Suprapubic skin (tissue), 4 donors: ENCODE measurements at places on chromosomes 3 and 15. TPM values are rescaled to one million over a fixed set of nuclear protein-coding genes. Genes with fewer than 3 reads are reported as not detected.
A peak's percentile ranks its signal among the peaks of the same experiment; 100 is the strongest.

PROS1 gene
- 26.0 TPM for total RNA-seq

TRPM7 gene
- total RNA-seq = 36.8 TPM

PLSCR1 gene
- total RNA-seq = 16.6 TPM

ARNT2 gene
- total RNA-seq = 1.8 TPM

ARL6IP5 gene
- 58.6 TPM for total RNA-seq

GRCh38 chr3:99681512-99681911, 43.1 kb downstream of the COL8A1 start:
- DNase-seq = no peak

- DNase-seq = no peak
Measured at GRCh38 chr3:44795197-44795596, 33.6 kb downstream of the KIF15 start.

DNA sequence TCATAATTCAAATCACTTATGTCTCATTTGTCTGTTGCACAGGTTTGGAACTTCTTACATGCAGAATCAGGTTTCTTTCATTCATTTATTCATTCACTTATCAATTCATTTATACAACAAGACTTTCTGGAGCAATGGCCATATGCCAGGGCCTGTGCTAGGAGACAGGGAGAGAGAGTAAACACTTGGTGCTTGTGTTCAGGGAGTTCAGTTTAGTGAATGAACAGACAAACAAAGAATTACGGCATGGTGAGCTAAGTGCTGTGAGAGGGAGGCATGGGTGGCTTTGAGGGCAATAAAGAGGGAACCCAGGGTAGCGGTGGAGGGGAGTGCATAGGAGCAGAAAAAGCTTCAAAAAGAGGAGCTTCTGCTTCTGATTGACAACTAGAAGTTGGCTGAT, 8.5 kb upstream of the IREB2 start:
- DNase-seq = no peak

DNA sequence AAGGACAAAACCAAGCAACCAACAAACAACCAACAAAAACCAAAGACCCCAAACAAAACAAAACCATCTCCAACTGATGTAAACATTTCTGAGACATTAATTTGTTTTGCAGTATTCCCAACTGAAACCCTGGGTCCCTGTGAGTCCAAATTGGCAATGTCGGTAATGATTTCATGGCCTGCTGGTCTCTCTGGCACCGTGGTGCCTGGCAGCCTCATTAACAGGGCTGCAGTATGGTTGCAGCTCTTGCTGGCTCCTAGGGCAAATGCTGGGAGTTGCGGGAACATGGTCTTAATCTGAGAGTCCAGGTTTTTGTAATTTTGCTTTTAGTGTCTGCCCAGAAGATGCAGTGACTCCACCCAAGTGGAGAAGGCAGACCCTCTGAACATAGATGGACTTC, 128.3 kb downstream of the SV2B start:
- no peak for DNase-seq

DNA sequence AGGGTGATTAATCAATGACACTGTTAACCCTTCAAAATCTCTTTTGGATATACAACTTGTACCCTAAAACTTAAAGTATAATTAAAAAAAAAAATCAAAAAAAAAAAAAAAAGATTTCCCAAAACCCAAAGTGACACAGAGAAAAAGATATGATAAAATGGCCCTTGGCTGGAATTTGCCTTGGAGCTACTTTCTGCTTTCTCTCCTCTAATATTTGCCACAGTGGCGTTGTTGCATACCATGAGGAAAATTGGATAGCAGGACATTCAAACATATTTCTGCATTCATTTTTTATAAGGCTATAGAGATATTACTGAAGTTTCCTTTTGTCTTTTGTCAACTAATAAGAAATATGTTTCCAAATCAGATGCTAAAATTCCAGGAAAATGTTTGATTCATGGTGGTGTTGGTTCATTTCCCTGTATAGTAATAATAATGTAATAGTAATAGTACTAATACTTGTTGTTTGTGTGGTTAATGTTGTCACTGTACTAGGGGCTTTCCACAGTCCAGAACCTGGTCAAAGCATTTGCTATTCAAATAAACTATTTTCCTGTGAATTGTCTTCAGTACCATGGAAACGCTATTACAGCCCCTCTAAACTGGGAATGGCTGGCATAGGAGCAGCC, 441.3 kb upstream of the THBS1 start:
- no peak for DNase-seq

DNA sequence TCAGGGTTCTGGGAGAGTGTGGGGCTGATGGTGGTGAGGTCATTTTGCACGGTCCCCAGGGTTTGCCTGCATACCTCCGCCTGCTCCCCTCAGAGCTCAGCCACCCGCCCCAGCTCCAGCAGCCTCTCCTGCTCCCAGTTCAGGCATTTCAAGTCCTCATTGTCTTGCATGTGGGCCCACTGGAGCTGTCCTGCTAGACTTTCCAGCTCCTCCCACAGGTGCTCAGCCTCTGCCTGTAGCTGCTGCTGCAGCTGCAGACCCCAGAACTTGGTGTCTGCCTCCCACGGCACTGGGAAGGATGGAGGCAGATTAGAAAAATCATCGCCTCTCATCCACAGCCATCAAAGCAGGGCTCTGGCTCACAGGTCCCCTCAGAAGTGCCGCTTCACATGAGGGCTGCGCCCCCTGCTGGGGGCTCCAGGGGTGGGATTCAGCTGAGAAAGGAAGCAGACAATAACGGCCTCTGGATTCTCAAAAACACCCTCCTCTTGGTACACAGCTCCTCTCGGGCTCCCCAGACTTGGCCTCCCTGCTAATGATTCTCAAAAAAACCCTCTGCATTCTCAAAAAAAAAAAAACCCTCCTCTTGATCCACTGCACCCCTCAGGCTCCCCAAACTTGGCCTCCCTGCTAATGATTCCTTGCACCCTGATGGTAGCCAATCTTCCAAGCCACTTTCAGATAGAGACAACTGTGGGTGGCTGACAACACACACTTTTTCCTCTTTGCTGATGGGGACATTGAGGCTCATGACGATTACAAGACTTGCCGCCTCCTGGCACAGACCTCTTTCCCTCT, 89.3 kb upstream of the C2CD4B start:
- peak; percentile 72 for DNase-seq

DNA sequence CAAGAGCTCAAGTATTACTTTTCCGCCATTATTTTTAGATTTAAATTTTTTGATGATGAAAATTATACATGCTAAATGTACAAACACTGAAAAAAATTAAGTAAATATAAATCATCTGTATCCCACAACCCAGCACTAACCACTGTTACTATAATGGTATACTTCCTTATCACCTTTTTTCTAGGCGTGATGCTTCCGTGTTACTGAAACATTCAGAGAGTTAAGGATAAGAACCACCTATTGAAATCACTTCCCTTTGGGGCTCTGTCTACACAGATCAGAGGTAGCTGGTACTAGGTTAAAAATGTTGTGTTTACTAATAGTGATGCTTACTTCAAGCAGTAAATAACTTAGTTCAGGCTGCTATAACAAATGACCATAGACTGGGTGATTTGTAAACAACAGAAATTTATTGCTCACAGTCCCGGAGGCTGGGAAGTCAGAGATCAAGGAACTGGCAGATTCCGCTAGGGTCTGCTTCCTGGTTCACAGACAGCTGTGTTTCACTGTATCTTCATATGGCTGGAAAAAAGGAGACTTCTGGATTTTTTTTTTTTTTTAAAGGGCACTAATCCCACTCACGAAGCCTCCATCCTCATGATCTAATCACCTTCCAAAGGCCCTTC, 6.4 kb downstream of the SNX4 start:
- DNase-seq = no peak

DNA sequence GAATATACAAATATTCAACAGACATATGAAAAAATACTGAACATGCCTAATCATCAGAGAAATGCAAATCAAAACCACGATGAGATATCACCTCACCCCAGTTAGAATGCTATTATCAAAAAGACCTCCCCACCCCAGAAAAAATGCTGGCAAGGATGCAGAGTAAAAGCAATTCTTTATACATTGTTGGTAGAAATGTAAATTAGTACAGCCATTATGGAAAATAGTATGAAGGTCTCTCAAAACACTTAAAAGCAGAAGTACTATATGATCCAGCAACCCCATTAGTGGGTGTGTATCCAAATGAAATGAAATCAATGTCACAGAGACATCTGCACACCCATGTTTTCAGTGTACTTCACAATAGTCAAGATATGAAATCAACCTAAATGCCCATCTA, 308.7 kb downstream of the CHST2 start:
- DNase-seq = no peak

- peak; percentile 78 for DNase-seq
Measured at GRCh38 chr15:68228971-68229385, 550 bp downstream of the CLN6 start.

DNA sequence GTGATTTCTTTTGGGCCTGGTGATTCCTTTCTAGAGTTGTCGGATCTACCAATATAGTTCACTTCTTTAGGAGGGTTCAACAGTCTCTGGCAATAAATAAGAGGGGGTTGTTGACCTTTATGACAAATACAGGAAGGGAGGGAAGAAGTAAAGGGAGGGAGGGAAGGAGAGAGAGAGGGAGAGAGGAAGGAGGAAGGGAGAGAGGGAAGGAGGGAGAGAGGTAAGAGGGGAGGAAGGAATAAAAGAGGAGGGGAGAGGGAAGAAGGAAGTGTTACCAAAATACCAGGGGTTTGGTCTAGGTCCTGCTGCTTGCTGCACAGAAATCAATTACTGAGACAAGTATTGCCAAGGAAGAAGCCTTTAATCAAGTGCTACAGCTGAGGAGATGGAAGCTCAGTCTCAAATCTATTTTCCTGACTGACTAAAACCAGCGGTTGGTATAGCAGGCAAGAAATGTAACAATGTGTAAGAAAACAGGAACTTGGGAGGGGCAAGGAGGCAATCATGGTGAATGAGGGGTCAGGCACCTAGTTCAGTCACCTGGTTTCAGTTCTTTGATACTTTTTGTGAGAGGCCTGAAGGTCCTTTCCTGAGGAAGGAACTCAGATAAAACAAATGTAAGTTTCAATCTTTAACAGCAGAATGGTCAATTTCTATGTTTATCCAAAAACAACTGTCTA, 14.1 kb upstream of the TMEM40 start:
- no peak for DNase-seq
